Epithelial cell of proximal tubule (primary cell): ENCODE measurements at places on chromosomes 6 and 20.

- DNase-seq, result no peak
These were observed 22.5 kb upstream of the MMS22L start for GRCh38 chr6:97305414-97306066.

- DNase-seq, result no peak
These were observed 296.7 kb downstream of the TFAP2C start for GRCh38 chr20:56925831-56926170.

GRCh38 chr6:107444277-107444676 is 15.1 kb downstream of the PDSS2 start:
- DNase-seq, result no peak

DNA sequence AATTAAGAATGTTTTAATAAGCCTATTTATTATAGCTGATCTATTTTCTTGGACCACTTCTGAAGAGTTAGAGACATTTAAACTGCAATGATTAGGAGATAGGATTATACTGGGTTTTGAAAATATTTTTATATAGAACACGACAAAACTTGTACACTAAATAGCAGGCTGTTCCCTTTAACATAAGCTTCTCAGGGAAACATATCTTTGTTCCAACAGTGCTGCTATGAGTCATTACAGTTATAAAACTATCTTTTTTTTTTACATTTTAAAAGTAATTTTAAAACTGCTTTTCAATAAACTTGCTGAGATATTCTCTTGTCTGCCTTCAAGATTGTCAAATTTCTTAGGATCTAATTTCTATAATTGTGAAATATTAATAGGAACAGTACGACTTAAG is 389.1 kb downstream of the ARHGAP18 start:
- DNase-seq, result no peak

DNA sequence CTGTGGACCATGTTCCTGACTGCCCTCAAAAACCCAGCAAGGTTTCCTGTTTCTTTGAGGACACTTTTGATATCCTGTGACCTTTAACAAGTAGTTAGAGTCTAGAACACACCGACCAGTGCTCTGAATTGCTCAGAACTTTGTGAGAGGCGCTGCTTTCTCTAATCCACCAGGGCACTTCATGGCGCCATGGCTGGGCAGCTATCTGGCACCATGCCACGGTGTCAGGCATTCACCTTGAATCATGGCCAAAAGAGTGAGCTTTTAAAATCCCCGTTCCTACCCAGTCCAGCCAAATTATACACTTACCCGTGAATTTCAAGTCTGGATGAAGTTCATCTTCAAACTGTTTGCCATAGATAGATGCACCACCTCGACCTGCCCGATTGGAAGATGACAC is 17.0 kb upstream of the CPNE5 start:
- DNase-seq, result no peak

- no peak for DNase-seq
These were observed 8.8 kb upstream of the FAM8A1 start for GRCh38 chr6:17591287-17591686.

DNA sequence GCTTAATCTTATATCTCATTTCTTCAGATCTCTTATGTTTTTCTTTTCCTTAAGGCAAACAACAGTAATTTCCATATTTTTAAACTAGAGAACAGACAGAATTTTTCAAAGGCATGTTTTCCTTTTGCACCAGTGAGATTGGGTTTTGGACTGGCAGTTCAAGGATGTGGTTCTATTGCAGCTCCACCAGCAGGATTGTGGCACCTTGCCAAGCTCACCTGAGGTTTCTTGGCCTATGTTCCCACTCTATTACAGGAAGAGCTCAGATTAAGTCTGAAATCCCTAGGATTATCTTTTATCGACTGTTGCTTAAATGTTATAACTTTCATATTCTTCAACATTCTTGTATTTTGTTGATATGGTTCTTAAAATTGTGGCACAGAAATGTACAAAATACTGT is 218.9 kb downstream of the PLCB4 start:
- no peak for DNase-seq

DNA sequence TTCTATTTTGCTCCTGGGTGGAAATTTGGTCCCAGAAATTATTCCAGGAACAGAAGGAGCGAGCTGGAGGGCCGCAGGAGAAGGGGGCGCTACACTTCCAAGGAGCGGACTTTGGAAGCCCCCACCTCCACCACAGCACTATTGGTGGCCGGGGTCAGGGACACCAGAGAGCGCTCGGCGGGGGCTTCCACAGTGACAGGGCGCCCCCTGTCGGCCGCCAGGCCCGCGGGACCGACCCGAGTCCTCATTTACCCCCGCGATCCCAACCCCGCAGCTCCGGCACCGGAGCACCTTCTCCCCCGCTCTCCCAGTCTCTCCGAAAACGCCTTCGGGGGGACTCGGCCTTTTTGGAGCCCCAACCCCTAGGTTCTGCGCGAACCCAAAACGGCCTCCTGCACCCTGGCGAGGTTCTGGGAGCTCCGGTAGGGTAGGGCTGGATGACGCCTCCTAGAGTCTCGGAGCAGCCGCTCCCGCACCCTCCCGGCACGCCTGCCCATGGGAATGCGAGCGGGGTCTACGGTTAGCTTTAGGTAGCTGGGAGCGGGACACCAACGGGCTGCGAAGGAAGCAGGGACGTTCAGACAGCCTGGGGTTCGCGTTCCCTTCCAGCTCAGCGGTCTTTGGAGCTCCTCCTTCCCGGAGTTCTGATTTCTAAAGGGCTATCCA is 2.4 kb upstream of the FOXA2 start:
- no peak for DNase-seq

GRCh38 chr20:46894971-46895905 is 595 bp downstream of the EYA2 start:
- no peak for DNase-seq

DNA sequence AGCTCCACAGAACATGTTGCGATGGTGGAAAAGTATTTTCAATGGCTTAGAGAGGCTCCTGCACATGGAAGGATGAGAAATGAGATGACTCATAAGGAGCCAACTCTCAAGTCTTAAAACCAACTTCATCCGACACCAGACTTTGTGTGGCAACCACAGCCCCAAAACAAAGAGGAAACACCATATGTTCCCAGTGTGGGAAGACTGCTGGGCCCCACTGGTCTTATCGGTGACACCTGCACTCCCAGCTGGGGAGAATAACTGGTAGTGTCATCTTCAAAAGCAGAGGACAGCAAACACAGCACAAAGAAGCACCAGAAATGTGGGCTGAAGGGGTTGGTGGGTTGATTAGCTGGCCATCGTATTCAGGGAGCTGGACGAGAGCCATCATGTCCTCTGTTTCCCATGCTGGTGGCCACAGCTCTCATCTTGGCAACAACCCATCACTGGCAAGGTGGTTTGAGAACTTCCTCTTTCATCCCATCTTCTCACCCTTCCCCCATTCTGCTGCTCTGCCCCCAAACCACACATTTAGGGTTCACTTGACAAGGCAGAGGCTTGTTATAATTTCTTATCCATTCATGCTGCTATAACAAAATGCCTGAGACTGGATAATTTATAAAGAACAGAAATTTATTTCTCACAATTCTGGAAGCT is 46.0 kb upstream of the TASP1 start:
- DNase-seq, result no peak

GRCh38 chr20:20292472-20292871 is 75.4 kb upstream of the INSM1 start:
- DNase-seq, result no peak

DNA sequence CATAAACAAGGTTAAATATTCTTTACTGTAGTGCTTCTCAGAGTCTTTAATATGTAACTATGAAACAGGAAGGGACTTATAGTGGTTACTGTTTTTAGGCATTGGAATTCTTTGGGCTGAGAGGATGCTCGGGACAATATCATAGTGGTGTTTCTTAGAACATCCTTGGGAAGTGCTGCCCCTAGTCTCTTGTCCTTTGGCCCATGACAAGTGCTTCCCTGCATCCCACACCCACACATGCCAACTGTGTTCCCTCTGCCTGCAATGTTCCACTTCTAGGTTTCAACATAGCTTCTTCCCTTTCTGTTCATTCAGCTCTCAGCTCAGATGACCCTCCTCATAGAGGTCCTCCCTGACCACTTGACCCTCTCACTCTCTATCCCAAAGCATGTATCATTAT is 37.6 kb downstream of the CFAP61 start:
- DNase-seq, result no peak

DNA sequence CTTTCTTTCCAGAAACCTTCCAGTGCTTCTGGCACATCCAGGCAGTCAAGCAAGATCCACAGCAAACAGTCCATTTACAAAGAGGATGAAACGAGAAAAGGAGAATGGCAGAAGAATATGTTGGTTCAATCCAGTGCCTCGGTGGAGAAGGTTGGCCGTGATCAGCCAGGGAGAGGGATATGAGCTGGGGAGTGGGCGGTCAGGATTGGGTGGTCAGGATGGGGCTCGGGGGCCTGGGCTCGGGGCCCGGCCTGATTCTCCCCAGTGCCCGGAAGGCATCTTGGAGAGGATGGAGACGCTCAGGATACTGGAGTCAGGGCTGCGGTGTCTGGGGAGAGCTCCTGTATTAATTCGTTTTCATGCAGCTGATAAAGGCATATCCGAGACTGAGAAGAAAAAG is 61.3 kb downstream of the EFCAB8 start:
- no peak for DNase-seq

- no peak for DNase-seq
These were observed 41.6 kb upstream of the RAB23 start for GRCh38 chr6:57263739-57264138.

DNA sequence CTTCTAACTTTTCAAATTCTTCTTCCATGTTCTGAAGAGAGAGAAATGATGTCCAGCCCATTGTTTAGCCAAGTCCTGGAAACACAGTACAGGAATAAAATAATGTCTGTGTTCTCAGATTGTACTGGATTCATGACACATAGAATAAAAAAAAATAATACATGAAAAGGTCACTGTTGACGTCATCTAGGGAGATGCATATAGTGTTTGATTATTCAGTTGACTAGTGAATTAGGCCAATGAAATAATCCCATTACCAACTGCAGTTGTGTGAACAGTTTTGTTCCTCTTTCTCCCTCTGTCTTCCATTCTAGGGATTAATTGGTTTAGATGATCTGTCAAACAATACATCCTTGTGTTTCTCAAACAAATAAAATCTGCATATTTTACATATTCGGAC is 222.8 kb downstream of the ALDH8A1 start:
- no peak for DNase-seq

- DNase-seq, result no peak
These were observed 69.5 kb downstream of the CYP39A1 start for GRCh38 chr6:46583081-46583480.

DNA sequence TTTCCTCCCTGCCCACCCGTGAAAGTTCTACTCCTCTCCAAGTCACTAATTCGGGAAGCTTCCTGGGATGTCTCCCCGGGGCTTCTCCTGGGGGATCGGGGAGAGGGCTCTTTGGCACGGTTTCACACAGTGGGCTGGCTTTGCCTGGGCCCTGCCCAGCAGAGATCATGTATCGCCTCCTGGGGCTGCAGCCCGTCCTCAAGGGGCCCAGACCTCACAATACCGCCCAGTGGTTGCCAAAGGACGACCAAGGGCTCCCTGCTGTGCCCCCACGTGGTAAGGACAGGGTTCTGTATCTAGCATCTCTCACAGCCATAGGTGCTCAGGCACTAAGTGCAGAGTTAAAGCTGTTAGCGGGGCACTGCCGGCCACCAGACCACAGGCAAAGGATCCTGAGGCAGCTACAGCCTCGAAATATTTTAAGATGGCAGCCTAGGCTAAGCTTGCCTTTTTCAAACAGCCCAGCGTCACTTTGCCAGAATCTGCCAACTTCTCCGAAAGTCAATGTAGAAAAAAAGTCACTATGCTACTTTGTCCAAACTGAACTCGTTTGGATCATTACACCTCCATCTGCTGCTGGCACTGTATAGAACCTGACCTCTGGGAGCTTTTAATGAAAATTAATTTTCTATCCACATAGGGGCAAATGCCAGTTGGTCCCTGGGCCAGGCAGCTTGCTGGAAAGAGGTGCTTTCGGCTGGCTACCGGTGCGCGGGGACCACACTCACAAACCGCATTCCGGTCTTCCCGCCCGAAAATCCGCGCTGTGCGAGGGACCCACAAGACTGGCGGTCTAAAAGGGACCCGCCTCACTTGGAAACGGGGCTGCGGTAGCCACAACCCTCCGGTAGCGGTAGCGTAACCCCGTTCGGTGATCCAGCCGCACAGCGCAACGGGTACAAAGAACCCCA is 1.3 kb upstream of the NNAT start:
- DNase-seq, result no peak

GRCh38 chr20:5039255-5039657 is 37.9 kb upstream of the SLC23A2 start:
- DNase-seq, result no peak

DNA sequence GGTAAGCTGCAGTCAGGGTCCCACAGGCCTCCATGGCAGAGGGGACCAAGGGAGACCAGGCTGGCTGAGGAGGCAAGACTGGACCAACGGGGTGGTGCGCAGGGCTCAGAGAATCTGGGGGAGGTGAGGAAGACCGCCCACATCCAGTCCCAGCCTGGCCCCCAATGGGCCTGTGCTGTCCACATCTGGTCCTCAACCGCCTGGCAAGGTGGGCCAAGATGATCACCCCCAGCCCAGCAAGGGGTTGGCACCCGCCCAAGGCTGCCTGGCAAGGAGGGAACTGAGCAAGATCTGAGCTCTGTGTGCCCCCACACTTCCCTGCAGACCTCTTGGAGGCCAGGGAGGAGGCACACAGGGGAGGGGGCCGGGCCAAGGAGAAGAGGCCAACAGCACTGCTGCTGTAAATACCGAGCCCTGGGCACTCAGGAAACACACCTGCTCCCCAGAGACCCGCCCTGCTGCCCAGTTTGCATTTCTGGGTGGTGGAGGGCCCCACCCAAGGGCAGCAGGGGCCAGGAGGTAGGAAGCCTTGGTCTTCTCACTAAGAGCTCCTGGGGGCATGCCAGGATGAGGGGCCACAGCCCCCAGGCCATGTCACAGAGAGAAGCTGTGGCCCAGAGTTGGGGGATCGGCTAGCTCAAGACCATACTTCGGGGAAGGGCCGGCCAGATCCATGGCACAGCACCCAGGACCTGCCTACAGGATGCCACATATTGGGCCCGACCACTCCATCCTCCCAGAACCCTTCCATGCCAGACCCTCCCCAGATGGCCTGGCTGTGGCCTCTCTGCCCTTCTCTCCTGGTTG is 109.6 kb downstream of the ASXL1 start:
- DNase-seq, result no peak

DNA sequence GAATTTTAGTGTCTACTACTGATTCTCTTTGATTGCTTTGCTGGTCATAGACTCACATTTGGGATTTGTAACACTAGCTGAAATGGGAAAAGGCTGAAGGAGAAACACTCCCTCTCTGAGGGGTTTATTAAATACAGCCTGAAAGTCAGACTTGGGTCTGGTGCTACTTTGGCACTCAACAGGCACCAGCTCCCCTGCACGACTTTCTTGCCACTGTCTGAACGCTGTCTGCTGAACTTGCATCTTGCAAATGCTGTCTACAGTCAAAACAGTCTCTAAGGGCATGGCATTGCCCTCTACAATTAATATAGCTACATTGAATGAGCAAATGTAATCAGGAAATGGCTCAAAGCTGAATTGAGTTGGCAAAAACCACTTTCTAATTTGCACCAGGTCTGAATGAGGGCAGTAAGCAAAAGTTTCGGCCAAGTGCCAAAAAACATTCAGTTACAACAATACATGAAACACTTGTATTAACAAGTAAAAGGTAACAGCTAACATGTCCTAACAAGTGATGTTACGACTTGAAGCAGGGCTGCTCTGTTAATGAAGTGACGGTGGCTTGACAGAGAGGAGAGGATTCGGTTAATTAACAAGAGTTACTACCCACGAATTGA is 119.5 kb downstream of the FOXC1 start:
- DNase-seq, result no peak

GRCh38 chr6:64622944-64623343 is 987.3 kb downstream of the PHF3 start:
- DNase-seq, result no peak

- no peak for DNase-seq
These were observed 16.8 kb upstream of the ARMC12 start for GRCh38 chr6:35719830-35720733.

- DNase-seq, result peak; percentile 42
These were observed 46.2 kb upstream of the TRIM26 start for GRCh38 chr6:30259140-30260035.
